ENCODE measurements at places on chromosomes 11 and 22.

GRCh38 chr11:40104941-40105550, 1354.4 kb downstream of the LRRC4C start:
- no peak for DNase-seq

DNA sequence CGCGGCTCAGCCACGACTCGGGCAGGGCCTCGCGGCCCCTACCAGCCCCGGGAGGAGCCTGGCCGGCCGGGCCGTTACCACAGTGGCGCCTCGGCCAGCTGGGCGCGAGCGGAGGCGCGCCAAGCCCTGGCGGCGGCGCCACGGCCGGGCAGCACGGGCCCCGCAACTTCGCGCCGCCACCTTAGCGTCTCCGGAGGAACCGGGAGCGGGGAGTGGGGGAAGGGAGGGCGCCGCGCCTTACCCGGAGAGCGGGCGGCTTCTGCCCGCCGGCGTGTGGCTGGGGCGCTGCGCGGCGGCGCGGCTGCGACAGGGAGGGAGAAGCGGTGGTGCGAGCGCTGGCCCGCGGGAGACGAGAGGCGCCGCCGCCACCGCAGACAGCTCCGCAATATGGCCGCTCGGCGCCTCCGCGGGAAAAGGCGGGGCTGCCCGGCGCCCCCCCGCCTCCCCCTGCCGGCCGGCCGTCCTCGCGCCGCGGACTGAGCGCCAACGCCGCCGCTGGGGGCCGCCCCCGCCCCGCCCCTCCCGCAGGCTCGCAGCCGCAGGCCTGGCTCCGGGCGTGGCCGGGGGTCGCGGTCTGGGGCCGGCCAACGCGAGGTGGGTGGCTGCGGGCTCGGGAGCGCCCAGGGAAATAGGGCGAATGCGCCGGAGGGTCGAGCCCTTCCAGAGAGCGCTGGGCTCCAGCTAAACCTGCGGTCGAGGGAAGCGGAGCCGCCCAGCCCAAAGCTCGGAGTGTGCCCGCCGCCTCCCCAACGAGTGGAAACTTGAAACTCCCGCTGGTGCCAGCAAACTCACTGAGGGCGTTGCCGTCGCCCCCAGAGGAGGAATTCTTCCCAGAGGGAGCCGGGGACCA, at the start of gene RDX:
Gene RDX (minus strand): TSS at position 389 of the 850 bp plus-strand sequence. CDS start 16,922 bp downstream, outside the sequence.
- DNase-seq: no peak

DNA sequence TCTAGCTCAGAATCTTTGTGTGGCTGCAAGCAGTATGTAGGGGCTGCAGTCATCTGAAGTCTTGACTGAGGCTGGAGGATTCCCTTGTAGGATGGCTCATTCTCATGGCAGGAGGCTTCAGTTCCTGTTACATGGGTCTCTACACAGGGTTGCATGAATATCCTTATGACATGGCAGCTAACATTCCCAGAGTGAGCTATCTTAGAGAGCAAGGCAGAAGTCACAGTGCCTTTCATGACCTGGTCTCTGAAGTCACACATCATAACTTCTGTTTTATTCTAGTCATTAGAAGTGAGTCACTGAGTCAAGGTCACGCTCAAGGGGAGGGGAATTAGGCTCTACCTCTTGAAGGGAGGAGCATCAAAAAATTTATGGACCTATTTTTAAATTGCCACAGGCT, 10.3 kb upstream of the SPON1 start:
- no peak for DNase-seq

DNA sequence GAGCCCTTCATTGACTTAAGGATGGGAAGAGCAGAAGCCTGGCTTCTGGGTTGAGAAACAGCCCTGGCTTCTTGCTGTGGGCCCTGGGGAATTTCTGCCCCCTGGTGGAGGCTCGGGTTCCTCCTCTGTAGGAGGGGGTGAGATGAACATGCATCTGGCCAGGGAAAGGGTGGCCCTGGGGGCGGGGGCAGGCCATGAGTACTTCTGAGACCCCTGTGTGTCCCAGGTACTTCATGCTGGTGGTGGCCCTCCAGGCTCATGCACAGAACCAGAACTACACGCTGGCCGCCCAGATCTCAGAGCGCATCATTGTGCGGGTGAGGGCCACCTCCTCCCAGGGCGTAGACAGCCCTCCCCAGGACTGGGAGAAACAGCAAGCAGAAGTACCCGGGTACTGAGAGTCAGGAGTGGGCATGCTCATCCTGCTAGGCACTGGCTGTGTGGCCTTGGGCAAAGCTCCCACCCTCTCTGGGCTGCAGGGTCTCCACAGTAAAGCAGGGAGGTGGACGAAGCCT, 15.8 kb downstream of the TMEM258 start:
- peak; percentile 27 for DNase-seq

GRCh38 chr22:37498289-37498909, 12.2 kb upstream of the MFNG start:
- DNase-seq: no peak

GRCh38 chr22:28425211-28425610, 254.4 kb downstream of the TTC28 start:
- no peak for DNase-seq

- no peak for DNase-seq
These were observed 15.7 kb downstream of the MN1 start for GRCh38 chr22:27785831-27786230.

DNA sequence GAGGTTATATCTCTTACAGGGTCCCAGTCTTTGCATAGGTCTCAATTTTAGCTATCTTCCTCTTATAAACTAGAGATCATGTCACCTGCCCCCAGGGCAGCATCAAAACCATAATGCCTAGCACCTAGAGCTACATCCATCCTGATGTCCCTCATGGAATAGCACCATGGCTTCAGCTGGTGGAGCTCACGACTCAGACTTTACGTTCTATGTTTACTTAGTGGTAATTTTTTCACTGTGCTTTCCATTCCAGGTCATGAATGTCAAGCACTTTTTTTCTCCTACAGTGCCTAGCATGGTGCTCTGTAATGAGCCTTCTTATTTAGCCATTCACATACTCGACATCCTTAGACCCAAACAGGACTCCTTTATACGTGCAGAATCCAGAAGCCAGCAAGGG, 58.4 kb downstream of the RPUSD4 start:
- no peak for DNase-seq

- no peak for DNase-seq
These were observed 93.8 kb upstream of the FGF3 start for GRCh38 chr11:69912911-69913451.

DNA sequence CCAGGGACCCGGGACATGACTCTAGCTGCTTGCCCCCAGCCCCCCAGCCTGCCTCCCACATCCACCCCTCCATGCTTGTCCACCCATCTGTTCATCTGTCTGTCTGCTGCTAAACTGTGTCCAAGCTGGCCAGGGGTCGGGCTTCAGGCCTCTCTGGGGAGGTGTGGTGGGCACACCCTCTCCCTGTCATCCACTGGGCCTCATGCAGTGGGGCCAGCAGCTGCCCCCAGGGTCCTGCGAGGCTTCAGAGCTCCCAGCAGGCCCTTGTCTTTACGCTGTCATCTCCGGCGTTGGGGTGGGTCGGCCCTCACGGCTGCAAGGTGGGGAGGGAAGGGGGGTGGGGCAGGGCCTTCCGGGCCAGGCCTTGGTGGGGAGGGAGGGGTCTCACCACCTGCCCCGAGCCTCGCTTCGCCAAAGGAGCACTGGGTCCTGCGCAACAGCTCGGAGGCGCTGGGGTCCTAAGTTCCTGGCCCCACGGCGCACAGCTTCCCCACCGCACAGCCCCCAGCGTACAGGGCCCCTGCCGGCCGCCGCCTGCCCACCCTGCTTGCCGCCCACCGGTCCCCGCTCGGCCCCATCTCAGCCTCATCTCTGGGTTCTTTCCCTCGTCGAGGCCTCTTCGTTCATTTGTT, 26.7 kb downstream of the MOB2 start:
- DNase-seq: no peak

GRCh38 chr11:79377406-79377805, 63.4 kb downstream of the TENM4 start:
- no peak for DNase-seq

- peak; percentile 30 for DNase-seq
These were observed 194.1 kb downstream of the IGLL1 start for GRCh38 chr22:23385678-23386631.

DNA sequence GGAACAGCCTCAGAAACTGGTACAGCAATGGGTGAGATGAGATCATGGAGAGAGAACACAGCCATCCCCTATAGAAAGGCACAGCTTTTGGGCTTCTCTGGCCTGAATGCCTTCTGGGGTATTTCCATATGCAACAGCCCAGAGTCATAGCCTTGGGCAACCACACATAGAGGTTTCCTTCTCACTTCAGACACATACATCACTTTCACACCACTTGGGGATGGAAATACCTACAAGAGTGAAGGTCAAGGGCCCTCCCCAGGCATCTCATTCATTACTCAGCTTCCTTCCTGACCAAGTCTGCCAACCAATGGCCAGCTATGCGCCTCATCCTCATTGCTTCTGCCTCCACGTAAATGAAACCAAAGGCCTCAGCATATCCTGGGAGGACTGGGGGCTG, 17.7 kb upstream of the OLFML1 start:
- no peak for DNase-seq

GRCh38 chr11:65700399-65700798, 11.7 kb upstream of the KAT5 start:
- DNase-seq: no peak

DNA sequence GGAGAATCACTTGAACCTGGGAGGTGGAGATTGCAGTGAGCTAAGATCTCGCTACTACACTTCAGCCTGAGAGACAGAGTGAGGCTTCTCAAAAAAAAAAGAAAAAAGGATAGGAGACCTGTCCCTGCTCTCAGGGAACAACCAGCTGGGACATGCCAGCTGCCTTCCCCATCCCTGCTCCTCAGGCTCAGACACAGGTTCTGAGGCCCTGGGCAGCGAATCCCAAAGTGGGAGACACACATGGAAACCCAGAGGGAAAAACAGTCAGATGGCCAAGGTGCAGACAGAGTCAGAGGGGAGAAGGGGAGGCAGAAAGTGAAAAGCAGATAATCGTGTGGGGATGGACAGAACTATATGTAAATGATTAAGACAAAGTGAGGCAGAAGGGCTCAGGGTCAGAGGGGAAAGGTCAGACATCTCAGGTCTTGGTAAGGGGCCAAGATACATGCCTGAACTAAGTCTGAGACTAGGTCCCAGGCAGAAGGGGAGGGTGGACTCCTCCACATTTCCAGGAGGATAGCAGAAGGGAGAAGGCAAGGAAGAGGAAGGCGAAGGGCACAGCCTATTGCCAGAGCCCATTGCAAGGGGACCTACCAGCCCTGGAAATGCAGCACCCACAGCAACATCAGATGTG, 14.2 kb downstream of the STARD10 start:
- DNase-seq: no peak

GRCh38 chr11:84889556-84889955, 737.6 kb downstream of the DLG2 start:
- no peak for DNase-seq

DNA sequence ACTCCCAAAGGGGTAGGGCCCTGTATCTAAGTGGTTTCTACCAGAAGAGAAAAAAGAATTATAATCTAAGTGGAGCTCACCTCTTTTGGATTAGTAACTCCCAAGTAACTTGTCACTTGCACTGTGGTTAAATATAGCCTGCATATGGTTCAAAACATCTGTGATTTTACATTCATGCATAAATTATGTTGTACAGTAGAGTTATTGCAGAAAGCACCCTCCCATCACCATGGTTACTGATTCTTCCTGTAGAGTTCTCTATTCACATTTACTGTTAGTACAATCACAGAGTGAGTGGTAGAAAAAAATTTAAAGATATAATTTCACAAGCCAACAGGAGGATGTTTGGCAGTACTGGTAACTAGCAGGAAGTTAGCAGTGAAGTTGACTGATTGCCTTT, 80.4 kb downstream of the LRRC4C start:
- DNase-seq: no peak

DNA sequence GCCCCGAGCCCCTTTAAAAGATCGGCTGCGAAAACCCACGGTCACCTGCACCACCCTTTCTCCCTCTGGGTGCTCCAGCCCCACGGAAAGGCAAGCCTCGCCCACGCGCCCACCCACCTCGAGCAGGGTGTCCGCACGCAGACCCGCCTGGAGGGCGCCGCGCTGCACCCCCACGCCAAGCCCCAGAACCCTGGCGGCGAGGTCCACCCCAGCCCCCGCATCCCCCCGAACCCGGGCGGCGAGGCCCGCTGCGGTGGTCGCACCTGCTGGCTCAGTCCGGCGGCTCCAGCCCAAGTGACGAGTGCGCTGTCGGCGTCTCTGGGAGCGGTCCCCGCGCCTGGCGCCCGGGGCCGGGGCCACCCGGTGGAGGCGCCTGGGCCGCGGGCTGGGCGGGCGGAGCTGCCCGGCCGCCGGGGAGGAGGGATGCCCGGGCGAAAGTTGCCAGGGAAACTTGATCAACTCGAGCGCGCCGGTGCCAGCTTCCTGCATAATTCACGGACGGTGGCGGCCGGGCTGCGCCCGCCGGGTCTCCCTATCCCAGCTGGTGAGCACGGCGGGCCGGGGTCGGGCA, 1.1 kb downstream of the SHANK2 start:
- DNase-seq: no peak

- no peak for DNase-seq
These were observed 108.7 kb upstream of the CD82 start for GRCh38 chr11:44456544-44457300.

GRCh38 chr11:127470306-127470884, 469.8 kb upstream of the KIRREL3 start:
- no peak for DNase-seq

DNA sequence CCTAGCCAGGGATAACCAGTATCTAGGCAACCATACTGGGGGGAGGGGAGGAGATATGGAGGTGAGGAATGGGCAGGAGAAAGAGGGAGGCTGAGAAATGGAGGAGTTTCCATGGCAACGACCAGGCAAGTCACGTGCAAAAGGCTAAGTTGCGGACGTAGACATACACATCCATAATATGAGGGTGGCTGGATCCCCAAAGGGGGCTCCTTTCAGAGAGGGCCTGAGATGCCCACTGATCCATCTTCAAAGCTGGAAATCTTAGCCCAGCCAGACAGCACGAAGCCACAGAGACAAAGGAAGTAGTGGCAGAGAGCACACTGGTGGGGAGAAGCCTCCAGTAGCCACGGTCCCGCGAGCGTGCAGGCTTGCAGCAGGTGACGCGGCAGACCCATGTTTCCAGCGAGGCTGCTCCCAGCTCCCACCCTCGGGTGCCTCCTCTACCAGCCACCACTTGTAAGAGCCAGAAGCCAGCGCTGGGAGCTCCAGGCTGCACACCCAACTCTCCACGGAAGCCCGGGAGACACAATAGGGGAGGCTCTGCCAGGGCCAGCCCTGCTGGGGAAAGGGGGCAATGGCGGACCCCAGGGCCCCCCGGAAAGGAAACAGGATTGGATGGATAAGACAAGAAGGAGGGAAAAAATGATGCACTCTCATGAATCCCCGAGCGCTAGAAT, 938 bp downstream of the FXYD6 start:
- DNase-seq: no peak

GRCh38 chr11:73969991-73970800, 12.4 kb downstream of the UCP2 start:
- no peak for DNase-seq

- no peak for DNase-seq
These were observed 1.2 kb upstream of the HSPA8 start for GRCh38 chr11:123062892-123063825.
